Activated CD4-positive, alpha-beta memory T cell treated with anti-CD3 and anti-CD28 coated beads for 36 hours (primary cell): ENCODE measurements at places on chromosomes 2 and 18.

GRCh38 chr2:74066491-74067203, 81.1 kb downstream of the BOLA3 start:
- DNase-seq: no peak
- H3K27me3 ChIP-seq: no peaks in the 10 kb centered on the region
- H3K4me1 ChIP-seq: peaks cover 3% of the 10 kb centered on the region
- no peak overlapping the region for H3K4me3 ChIP-seq
- H3K27ac ChIP-seq: no peak overlapping the region
- H3K36me3 ChIP-seq: peaks cover 15% of the 10 kb centered on the region

- H3K4me1 ChIP-seq: no peaks in the 10 kb centered on the region
- H3K27ac ChIP-seq: no peak overlapping the region
- no peak overlapping the region for H3K4me3 ChIP-seq
- H3K27me3 ChIP-seq: no peaks in the 10 kb centered on the region
- H3K36me3 ChIP-seq: no peaks in the 10 kb centered on the region
Measured at GRCh38 chr2:4219101-4219500, 515.7 kb downstream of the DCDC2C start.

DNA sequence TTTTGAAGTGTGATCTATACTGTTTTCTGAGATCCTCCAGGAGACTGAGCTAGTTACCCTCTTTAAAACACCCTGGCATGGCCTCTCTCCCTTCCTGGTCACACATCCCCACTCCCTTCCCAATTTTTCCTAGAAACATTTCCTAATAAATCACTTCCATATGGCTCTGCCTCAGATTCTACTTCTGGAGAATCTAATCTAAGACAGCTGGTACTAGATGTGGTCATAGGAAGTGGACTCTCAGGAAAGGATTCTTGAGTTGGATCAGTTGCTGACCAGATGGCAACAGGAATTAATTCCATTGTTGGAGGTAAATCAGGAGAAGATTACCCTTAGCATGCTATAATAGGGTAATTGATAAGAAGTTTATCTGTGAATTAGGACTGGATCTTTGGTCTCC, 310.5 kb downstream of the SATB2 start:
- H3K27ac ChIP-seq: no peak overlapping the region
- no peaks in the 10 kb centered on the region for H3K4me1 ChIP-seq
- no peaks in the 10 kb centered on the region for H3K36me3 ChIP-seq

DNA sequence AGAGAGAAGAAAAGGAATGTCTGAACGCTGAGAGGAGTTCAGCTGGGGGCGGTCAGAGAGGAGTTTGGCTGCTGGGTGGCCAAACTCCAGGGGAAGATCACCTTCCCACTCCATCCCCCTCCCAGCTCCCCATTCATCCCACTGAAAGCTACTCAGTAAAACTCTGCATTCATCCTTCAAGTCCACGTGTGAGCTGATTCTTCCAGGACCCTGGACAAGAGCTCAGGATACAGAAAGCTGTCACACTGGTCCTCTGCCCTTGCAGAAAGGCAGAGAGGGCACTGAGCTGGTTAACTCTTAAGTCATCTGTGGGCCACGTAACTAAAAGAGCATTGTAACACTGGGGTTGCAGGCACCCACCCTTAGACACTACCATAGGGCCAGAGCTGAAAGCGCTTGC, 132.1 kb upstream of the ARL4C start:
- no peak for DNase-seq
- H3K27ac ChIP-seq: no peak overlapping the region
- H3K36me3 ChIP-seq: no peaks in the 10 kb centered on the region
- no peak overlapping the region for H3K4me3 ChIP-seq

DNA sequence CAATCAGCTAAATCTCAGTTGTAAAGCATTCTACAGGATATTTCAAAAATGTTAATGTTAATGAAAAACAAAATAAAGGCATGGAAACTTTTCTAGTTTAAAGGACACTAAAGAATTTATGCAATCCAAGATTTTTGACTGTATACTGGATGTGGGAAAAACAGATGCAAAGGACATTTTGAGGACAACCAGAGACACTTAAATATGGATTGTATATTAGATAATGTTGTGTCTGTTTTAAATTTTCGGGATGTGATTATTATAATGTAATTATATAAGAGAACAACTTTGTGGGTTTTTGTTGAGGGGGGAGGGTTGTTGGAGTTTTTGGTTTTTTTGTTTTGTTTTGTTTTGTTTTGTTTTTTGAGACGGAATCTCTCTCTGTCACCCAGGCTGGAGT, 30.9 kb downstream of the PSMA8 start:
- H3K36me3 ChIP-seq: no peaks in the 10 kb centered on the region
- no peak overlapping the region for H3K4me3 ChIP-seq
- no peaks in the 10 kb centered on the region for H3K27me3 ChIP-seq
- H3K4me1 ChIP-seq: peaks cover under 1% of the 10 kb centered on the region
- no peak overlapping the region for H3K27ac ChIP-seq
- DNase-seq: no peak

DNA sequence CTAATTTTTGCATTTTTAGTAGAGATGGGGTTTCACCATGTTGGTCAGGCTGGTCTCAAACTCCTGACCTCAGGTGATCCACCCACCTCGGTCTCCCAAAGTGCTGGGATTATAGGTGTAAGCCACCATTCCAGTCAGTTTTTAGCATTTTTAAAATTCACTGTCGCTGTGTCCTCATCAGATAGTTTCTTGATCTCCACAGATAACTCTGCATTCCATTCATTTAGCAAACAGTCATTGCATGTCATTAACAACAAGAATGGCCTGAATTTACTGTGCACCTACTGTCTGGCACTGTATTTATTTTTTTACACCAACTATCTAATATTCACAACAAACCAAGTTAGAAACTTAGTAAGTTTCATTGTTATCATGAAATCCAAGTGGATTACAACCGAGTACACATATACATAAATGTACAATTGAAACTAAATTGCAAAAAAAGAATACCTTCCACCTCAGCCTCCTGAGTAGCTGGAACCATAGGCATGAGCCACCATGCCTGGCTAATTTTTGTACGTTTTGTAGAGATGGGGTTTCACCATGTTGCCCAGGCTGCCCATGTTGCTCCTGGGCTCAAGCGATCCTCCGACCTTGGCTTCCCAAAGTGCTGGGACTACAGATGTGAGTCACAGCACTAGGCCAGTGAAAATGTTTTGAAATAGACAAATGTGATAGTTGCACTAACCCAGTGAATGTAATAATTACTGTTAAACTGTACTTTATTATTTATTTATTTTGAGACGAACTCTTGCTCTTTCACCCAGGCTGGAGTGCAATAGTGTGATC, 4.3 kb downstream of the MCEE start:
- no peak overlapping the region for H3K4me3 ChIP-seq
- no peak for DNase-seq
- H3K27me3 ChIP-seq: no peaks in the 10 kb centered on the region
- H3K4me1 ChIP-seq: peaks cover 11% of the 10 kb centered on the region
- H3K36me3 ChIP-seq: peaks cover 10% of the 10 kb centered on the region

GRCh38 chr18:50473881-50474280, 86.0 kb upstream of the MAPK4 start:
- peaks cover 6% of the 10 kb centered on the region for H3K27me3 ChIP-seq
- H3K4me1 ChIP-seq: no peaks in the 10 kb centered on the region
- H3K36me3 ChIP-seq: no peaks in the 10 kb centered on the region
- no peak for DNase-seq
